ENCODE measurements at places on chromosomes 2 and 18. TPM values are rescaled to one million over a fixed set of nuclear protein-coding genes. Genes with fewer than 3 reads are reported as not detected.

MYO7B gene
- 0.75 TPM for total RNA-seq

STAT4 gene
- total RNA-seq, result 128 TPM

SOX11 gene
- total RNA-seq, result not detected

CTIF gene
- 6.1 TPM for total RNA-seq

CBLN2 gene
- not detected for total RNA-seq

TMEM247 gene
- not detected for total RNA-seq

SLC66A2 gene
- total RNA-seq, result 56.9 TPM

VAMP8 gene
- 104 TPM for total RNA-seq

ALPI gene
- not detected for total RNA-seq

UGT1A8 gene
- not detected for total RNA-seq

CRYGD gene
- total RNA-seq, result not detected

SULT1C4 gene
- total RNA-seq, result not detected

COL4A4 gene
- 0.23 TPM for total RNA-seq

ESPNL gene
- total RNA-seq, result 0.05 TPM

BMP10 gene
- not detected for total RNA-seq

PLCD4 gene
- total RNA-seq, result 0.85 TPM

CAMKMT gene
- 19.8 TPM for total RNA-seq

MSGN1 gene
- total RNA-seq, result not detected

ASPRV1 gene
- 1.1 TPM for total RNA-seq

C2orf78 gene
- total RNA-seq, result not detected

IL36A gene
- not detected for total RNA-seq

MATN3 gene
- total RNA-seq, result not detected

RGPD8 gene
- 60.6 TPM for total RNA-seq

CLEC4F gene
- total RNA-seq, result 0.15 TPM

SFT2D3 gene
- total RNA-seq, result 6.0 TPM

STRN gene
- 29.2 TPM for total RNA-seq

NABP1 gene
- total RNA-seq, result 71.6 TPM

EPB41L5 gene
- total RNA-seq, result 2.8 TPM

SPP2 gene
- not detected for total RNA-seq

GKN1 gene
- total RNA-seq, result not detected

SKOR2 gene
- total RNA-seq, result not detected

MROH2A gene
- total RNA-seq, result not detected

CFAP221 gene
- total RNA-seq, result not detected
